SHP77 (cell line): ENCODE measurements at places on chromosomes 3 and 15.

DNA sequence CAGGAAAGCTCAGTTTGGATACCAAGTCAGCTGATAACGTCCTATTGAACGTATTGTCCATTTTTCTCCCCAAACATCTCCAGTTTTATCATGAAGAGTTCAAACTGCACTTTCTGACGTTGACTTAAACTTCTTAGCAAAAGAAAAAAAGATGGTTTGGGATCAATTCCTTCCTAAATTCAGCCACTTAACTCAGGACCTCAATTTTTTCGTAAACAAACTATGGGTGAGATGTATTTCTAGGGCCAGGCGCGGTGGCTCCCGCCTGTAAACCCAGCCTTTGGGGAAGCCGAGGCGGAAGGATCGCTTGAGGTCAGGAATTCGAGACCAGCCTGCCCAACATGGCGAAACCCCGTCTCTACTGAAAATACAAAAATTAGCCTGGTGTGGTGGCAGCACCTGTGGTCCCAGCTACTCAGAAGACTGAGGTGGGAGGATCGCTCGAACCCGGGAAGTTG is 464 bp upstream of the MRPS25 start:
- no peak for DNase-seq

- no peak for DNase-seq
Observed at GRCh38 chr3:15673536-15673935, 72.0 kb downstream of the BTD start.

DNA sequence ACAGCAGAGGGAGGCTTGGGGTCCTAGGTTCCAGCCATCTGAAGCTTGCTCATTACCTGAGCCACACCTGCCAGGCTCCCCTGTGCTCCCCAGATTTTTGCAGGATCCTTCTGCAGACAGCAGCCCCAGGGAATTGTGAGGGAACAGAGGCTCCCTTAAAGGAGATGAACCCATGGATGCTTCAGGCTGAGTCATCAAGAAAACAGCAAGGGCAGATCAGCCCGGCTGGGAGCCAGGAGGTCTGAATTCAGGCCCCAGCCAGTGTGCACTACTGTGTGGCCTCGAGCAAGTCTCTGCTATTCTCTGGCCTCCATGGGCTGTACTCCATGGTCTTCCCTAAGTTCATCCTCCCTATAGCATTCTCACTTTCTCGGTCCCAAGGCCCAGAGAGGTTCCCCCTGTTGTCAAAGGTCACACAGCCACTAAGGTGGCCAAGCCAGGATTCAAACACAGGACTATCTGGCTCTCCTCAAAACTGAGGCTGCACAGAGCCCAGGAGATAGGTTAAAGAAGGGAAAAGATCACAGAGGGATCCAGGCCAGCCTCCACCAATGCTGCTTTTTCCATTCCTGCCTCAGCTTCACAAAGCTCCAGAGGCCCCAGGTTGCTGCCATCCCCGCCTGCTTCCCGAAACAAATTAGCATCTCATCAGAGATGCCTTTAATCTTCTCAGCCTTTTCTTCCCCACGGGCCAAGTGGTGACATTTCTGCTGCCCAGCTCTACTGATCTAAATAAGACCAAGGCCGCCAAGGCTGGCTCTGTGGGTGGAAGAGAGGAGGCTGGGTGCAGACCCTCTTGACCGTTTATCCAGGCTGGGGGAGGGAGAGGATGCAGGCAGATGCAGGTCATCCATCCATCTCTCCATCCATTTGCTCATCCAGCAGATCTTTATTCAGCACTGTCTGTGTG is 21.2 kb upstream of the GRIP2 start:
- no peak for DNase-seq

- DNase-seq, result no peak
Observed at GRCh38 chr3:47156396-47156795, 7.5 kb downstream of the SETD2 start.

DNA sequence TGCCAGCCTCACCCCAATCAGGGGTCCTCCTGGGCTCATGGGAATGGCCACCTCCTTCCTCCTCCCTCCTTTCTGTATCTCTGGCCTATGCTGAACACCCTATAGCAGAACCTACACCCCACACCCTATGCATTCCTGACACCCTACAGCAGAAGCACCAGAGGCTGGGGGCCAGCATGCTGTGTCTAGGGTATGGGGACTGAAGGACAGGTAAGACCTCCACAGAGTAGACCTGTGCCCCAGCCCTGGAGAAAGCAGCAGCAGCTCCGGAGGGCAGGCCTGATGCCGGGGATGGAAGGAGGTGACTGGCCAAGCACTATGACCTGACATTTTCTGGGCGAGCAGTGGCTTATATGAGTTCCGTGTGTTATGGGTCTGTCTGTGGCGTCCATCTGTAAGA is 66.9 kb downstream of the TLE3 start:
- no peak for DNase-seq

DNA sequence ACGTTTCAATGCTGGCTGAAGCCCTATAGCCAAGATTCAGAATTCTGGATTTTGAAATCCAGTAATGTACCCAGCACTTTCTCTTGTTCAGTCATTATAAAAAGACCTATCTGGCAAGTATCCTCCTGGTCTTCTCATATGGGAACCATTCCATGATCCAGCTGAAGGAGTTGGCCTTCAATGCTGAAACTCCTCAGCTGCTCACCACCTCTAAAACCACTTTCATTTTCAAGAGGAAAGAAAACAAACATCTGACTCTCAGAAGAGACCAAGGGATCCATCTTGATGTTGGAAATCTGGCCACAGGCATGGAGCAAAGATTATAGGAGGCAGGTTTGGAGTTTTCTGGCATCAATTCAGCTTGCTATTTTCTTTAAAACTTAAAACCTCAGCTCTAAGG is 235.4 kb downstream of the FMN1 start:
- no peak for DNase-seq

- DNase-seq, result no peak
Observed at GRCh38 chr15:66982816-66983215, 82.6 kb upstream of the SMAD3 start.

GRCh38 chr3:146839727-146840375 is 234.7 kb upstream of the PLSCR5 start:
- no peak for DNase-seq

- DNase-seq, result no peak
Observed at GRCh38 chr15:80844011-80844732, 65.0 kb downstream of the CEMIP start.

- no peak for DNase-seq
Observed at GRCh38 chr3:69250014-69250413, 127.6 kb upstream of the LMOD3 start.

GRCh38 chr15:73120269-73120668 is 68.0 kb downstream of the NEO1 start:
- DNase-seq, result no peak

DNA sequence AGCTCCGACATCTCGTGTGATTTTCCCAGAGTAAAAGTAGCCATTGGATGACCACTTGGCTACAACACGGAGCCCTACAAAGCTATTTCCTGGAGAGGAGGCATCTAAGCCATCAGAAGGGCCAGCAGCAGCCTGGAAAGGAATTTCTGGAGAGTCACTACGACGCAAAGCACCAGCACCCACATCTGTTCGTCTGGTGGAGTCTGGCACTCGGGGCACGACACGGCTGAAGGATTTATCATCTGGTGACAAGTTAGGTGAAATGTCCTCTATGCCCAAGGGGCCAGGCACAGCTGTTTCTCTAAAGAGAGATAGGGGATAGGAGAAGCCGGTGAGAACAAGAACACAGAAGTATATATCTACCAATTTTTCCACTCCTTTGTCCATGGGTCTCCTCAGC is 49.5 kb downstream of the TUBGCP4 start:
- DNase-seq, result no peak

DNA sequence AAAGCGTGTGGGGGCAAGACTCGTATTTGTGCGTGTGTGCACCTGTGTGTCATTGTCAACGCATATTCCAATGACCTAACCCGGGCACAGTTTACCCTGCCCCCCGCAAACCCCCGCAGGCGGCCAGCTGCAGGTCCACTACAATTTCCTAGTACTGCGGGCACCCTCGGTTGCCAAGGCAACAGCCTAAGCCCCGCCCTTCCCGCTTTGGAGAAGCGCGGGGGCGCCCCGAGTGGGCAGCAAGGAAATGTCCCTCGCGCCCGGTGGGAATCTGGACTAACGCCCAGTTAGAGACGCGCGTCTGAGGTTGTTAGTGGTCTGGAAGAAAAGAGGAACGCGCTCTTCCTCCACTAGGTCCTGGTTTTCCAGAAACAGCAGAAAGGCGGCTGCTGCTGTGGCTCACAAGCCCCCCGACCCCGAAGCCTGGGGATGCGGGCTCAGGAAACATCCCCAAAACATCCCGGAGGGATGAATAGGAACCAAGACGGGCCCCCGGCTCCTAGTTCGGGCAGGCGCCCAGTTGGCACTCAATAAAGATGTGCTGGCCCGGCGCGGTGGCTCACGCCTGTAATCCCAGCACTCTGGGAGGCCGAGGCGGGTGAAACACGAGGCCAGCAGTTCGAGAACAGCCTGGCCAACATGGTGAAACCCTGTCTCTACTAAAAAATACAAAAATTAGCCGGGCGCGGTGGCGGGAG is 1.1 kb downstream of the ABHD14A start:
- peak; percentile 68 for DNase-seq

GRCh38 chr3:11322931-11323330 is 50.7 kb downstream of the ATG7 start:
- DNase-seq, result no peak

GRCh38 chr3:150149651-150150051 is 179.0 kb upstream of the PFN2 start:
- DNase-seq, result no peak

GRCh38 chr3:151387432-151387831 is 2.9 kb upstream of the P2RY12 start:
- no peak for DNase-seq

DNA sequence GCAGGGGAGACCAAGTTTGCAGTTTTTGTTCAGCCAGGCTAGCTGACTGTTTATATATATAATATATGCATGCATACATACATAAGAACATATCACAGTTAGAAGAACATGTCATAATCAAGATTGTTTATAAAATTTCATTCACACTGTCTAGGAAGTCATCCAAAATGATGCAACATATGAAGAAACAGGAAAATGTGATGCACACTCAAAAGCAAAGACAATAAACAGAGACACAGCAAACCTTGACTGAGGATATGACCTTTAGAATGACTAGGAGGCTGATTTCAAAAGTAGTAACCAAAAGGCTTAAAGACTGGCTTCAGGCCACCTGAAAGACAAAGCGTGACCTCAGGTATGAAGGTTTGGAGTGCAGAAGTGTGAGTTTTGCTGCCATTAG is 166.2 kb upstream of the NDN start:
- no peak for DNase-seq

- DNase-seq, result no peak
Observed at GRCh38 chr15:53193149-53193548, 403.0 kb upstream of the ONECUT1 start.

GRCh38 chr3:95670765-95671164 is 1143.6 kb upstream of the EPHA6 start:
- DNase-seq, result no peak

DNA sequence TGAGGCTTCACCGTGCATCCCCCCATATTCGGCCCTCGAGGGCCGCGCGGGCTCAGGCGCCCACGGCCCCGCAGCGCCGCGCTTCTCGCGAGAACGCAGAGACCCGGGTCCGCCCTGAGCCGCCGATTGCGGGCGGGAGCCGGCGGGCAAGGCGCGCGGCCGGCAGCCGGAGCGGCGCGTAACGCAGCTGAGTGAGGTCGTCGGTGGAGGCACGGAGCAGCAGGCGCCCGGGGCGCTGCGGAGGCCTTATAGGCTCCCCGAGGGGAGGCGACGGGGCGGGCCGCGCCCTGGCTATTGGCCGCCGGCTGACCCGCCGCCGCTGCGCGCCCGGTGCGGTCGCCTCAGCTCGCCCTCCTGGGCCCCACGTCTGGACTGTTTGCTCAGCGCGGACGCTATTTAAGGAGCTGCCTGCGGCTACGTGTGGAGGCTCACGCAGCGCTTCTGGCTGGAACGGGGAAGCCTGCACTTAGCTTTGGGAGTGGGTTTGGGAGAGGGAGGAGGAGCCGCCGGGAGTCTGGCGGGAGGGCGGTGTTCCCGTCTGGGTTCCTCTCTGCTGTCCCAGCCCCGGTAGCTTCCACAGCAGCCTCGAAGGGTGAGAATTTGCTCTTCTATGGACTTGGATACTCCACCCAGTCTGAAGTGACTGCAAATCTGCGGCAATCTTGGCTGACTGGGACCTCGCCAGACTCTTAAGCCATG is at the start of gene PLOD2:
TSS of gene PLOD2 (minus strand) at position 221 of the 699 bp plus-strand sequence. CDS start at position 26, 195 bp downstream.
- peak; percentile 85 for DNase-seq

- no peak for DNase-seq
Observed at GRCh38 chr15:65619626-65620290, 2.0 kb upstream of the SLC24A1 start.

- DNase-seq, result no peak
Observed at GRCh38 chr15:100766243-100767000, 113.2 kb upstream of the ALDH1A3 start.

DNA sequence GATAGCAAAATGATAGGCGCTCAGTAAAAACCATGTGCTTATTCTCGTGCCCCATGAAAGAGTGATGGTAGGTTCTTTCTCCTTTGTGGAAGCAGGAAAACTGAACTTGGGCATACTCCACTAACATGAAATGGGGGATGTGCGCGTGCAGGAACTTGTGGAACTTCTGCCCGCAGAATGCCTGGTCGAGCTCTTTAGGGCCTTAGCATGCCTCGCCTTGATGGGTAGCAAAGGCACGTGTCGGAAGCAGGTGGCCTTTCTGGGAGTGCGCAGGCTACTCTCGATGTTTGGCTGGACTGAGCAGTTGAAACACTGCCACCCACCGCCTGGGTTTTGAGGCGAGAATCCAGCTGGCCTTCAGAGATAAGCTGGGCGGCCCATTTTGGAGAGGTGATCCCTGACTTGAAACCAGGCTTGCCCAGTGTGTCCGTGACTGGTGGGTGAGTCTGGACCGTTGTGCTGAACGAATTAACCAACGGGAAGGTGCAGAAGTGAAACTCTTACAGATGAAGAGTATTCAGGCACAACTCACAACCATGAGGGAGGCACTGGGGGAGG is 842 bp downstream of the PCCB start:
- peak; percentile 77 for DNase-seq

DNA sequence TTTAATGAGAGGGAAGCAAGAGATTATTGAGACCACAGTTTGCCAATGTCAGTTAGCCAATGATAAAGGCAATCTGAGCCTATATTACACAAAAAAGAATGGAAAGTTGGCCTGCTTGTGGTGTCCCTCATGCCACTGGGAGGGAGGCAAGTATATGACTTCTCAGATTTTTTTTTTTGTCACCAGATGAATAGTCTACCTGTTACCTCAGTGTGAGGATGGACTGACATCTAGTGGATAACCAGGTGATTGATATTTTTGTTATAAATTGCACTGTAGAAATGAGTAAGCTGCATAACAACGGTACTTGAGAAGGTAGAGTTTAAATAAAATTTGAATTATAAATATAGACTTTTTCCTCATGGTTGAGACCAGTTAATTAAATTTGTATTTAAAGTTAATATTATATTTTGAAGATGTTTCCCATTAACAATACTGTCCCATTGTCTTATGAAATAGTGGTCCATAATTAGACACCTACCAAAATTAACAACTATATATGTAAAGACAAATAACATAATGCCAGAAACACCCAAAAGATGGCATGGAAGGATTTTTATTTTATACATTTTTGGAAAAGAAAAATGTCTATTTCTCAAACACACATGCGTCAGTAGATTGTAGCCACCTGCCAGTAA is 237.8 kb upstream of the GADL1 start:
- peak; percentile 4 for DNase-seq
